ENCODE measurements at places on chromosomes 13 and 19.

- no peak for DNase-seq
Measured at GRCh38 chr13:48693998-48694397, 40.3 kb downstream of the CYSLTR2 start.

DNA sequence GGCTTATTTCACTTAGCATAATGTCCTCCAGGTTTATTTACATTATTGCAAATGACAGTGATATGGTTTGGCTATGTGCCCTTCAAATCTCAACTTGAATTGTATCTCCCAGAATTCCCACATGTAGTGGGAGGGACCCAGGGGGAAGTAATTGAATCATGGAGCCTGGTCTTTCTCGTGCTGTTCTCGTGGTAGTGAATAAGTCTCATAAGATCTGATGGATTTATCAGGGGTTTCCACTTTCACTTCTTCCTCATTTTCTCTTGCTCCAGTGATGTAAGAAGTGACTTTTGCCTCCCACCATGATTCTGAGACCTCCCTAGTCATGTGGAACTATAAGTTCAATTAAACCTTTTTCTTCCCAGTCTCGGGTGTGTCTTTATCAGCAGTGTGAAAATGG is 109.6 kb downstream of the VWA8 start:
- DNase-seq: no peak

DNA sequence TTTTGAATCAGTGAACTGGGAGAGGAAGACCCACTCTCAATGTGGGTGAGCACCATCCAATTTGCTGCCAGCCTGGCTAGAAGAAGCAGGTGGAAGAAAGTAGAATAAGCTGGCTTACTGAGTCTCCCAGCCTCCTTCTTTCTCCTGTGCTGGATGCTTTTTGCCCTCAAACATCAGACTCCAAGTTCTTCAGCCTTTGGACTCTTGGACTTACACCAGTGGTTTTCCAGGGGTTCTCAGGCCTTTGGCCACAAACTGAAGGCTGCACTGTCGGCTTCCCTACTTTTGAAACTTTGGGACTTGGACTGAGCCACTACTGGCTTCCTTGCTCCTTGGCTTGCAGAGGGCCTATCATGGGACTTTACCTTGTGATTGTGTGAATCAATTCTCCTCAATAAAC is 804.2 kb upstream of the SLITRK1 start:
- no peak for DNase-seq

DNA sequence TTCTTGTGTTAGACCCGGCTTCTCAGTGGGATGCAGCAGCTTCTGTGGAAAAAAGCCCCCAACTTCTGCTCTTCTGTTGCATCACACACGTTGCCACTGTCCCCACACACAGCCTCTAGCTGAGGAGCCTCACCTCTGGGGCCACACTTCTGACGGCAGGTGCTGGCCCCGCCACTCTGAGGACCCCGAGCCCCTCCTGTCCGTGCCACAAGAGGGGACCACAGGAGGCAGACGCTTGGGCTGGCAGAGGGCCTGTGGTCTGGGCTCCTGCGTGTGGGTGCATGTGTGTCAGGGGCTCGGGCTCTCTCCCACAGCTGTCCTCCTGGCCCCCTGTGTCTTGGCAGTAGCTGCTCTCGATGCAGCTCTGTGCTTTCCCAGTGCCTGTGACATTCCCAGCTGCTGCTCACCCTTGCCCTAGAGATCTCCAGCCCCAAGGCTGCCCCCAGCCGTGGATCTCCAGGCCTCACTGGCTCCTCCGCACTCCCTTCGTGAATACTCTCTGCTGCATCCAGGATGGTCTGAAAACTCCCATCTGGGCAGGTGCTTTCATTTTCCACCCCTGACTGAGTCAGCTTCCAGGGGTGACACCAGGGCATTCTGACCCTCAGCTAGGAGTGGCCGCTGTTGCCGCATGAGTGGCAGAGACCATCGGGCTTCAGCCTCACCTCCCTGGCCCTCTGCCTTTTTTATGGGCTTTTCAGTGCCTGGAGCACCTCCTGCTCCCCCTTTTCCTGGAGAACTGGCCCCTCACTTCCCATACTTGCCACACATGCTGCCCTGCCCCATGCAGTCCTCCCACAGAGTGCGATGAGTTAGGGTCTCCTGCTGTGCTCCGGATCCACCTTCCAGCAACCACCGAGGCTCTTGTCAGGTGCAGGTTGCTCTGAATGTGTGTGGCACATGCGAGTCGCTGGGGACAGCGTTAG is 13.7 kb downstream of the MAU2 start:
- DNase-seq: no peak

GRCh38 chr19:58356766-58357480 is 3.6 kb upstream of the A1BG start:
- DNase-seq: no peak

DNA sequence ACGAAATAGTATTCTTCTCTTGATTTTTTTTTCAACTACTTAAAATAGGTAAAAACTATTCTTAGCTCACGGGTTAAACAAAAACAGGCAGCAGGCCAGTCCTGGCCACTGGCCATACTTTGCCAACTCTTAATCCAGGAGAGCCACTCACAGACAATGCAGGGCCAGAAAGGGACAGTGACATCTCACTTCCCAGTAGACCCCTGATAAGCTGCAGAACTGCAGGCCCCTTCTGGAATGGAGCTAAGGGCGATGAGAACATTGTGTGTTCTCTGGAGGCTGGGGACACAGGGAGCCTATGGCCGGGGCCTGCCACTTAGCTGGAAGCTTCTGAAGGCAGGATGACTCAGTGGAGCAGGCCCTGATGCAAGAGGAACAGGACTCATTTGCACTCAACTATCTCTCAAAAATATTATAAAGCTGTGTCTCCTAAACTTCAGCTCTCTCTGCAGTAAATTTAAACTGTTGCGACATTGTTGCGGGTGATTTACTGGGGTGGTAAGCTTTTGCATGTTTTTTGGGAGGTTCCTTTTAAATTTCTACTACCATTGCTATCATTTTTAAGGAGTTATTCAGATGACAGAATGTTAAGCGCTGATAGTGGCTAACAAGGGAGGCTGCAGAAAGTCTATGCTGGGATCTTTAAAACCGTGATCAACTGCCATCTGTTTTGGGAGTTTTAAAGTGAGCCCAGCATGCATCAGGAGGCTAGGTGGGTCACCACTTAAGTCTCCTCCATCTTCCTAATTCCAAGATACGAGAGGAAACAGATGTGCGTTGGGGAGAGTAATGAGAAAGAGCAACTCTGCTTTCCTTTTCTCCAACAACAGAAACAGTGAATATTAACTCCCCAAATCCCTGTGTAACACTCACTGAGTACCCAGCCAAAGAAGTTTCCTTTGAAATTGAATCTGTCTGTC is 33.2 kb upstream of the KATNAL1 start:
- no peak for DNase-seq

- DNase-seq: peak; percentile 69
Measured at GRCh38 chr19:16326401-16327168, 2.0 kb downstream of the KLF2 start.

GRCh38 chr19:7293762-7294557 is at the start of gene INSR:
Gene INSR (minus strand): TSS chr19:7294414. CDS start chr19:7293891, 523 bp downstream.
- peak; percentile 53 for DNase-seq

DNA sequence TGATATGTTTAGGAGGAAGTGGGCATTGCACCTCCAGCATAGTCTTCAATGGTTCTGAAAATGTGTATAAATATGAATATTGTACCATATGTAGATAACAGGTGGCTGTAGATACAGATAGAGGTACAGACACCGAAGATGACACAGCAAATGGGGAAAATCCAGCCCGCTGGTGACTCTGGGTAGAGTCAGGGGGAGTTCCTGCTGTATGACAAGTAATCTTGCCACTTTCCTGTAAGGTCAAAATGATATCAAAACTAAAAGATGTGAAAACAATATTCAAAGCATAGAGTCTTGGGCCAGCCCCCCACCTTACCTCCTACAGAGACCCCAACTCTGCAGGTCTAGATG is 17.8 kb downstream of the C2CD4C start:
- DNase-seq: no peak

- no peak for DNase-seq
Measured at GRCh38 chr19:50537306-50537685, 23.6 kb upstream of the ASPDH start.

- no peak for DNase-seq
Measured at GRCh38 chr13:111129465-111130115, 14.5 kb downstream of the ARHGEF7 start.

DNA sequence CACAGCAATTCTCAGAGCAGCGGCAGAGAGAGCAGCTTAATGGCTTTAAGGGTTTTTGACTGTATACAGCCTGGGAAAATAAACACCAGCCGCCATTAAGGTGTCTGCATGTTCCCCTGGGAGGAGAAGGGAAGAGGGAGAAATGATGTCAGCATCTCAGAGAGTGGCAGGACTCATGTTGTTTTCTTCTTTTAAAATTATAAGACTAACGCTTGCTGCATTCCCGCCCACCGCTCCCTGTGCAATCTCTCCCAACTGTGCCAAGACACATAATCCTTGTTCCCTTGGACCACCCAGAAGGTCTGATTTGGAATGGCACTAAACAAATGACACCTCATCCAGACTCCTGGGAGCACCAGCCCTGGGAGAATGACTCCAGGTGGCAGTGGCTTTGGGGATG is 27.7 kb upstream of the FAM216B start:
- DNase-seq: no peak

DNA sequence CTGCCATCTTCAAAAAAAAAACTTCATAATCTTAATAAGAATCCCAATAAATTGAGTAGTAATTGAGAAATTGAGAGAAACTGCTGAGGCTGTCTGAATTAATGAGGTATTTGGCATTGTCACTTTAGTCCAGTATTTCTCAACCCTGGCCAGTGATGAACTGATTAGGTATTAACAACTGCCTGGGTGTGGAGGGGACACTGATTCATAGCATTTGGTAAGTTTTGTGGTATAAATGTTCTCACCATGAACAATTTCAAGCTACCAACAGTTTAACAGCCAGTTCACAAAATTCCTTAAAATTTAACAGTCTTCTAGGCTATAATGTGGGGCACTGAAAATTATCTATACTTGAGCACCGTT is 18.3 kb downstream of the GPC6 start:
- no peak for DNase-seq

DNA sequence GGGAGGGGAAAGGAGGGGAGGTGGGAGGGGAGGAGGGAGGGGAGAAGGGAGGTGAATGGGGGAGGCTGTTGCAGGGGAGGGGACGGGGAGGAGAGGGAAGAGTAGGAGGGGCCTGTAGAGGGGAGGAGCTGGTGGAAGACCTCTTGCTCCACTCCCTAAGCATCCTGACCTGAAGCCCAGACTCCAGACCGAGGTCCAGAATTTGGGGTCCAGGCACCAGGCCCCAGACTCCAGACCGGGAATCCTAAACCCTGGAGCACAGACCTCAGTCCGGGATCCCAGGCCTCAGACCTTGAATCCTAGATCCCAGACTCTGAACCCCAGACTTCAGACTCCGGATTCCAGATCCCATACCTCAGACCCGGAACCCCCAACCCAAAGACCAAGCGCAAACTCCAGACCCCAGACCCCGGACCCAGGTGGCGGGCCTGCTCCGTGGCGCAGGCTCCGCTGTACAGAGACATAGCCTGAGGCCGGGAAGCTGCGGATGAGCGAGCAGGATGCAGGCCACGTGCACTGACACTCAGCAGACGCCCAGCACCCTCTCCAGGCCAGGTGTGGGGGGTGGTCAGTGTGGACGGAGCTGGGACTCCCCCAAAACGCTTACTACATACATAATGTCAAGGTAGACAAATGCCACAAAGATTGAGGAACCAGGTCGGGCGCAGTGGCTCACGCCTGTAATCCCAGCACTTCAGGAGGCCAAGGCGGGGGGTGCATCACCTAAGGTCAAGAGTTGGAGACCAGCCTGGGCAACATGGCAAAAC is 710 bp upstream of the BTBD2 start:
- peak; percentile 79 for DNase-seq

GRCh38 chr19:5349041-5349440 is 8.4 kb upstream of the PTPRS start:
- DNase-seq: no peak

DNA sequence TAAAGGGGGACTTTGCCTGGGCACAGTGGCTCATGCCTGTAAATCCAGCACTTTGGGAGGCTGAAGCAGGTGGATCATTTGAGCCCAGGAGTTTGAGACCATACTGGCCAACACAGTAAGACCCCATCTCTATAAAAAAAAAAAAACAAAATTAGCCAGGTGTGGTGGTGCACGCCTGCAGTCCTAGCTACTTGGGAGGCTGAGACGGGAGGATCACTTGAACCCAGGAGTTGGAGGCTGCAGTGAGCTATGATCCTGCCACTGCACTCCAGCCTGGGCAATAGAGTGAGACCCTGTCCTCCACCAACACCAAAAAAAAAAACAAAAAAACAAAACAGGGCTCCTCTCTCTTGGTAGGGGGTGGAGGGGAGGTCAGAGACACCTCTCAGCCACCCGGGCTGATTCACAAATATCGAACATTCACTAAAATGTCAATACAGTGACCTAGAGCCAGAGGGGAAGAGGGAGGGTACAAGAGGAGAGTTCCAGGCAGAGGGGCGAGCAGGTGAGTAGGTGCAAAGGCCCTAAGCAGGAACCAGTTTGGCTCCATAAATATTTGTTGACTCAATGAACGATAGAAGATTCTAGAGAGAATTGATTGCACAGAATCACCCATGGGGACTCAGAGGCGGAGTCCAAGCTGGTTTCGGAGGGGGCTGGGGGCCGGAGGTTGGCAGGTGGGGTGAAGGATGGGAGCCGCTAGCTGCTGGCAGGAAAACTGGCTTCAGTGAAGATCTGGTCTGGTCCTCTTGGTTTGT is 1.0 kb upstream of the CREB3L3 start:
- no peak for DNase-seq

DNA sequence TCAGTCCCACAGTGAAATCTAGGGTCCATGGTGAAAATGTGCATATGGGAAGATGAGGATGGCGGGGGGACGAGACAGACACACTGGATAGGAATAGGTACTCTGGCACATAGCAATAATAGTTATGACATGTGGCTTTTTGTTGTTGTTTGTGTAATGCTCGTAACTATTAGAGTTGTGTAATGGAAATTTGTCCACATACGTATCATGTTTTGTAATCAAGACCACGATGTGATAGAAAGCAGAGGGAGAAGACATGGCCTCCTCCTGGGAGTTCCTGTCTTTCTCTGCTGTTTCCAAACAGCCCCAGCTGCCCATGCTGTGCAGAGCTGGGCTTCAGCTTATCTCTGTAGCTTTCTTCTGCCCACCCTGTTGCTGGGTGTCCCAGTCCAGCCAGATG is 185.3 kb upstream of the TMTC4 start:
- DNase-seq: no peak

DNA sequence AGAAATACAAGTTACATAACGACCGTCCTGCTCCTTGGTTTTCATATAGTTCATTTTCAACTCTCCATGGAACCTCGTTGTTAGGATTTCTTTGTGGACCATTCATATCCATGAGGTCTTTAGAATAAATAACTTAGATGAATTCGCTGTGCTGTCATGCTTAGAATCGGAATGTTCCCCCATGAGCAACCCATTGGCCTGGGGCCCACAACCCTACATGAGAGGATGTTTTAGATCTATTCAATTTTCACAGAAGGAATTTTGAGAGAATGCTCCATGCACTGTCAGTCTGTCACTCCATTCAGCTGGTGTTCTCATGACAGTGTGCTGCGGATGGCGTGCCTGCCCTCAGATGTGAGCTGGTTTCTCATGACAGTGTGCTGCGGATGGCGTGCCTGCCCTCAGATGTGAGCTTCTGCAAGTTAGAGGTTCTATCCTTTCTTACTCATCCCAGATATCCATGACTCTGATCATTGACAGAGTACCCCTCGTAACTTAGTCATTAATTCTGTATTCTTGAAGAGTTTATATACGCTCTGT is 1193.1 kb downstream of the EFNB2 start:
- DNase-seq: no peak
